ENCODE measurements at places on chromosomes 16 and 17.

DNA sequence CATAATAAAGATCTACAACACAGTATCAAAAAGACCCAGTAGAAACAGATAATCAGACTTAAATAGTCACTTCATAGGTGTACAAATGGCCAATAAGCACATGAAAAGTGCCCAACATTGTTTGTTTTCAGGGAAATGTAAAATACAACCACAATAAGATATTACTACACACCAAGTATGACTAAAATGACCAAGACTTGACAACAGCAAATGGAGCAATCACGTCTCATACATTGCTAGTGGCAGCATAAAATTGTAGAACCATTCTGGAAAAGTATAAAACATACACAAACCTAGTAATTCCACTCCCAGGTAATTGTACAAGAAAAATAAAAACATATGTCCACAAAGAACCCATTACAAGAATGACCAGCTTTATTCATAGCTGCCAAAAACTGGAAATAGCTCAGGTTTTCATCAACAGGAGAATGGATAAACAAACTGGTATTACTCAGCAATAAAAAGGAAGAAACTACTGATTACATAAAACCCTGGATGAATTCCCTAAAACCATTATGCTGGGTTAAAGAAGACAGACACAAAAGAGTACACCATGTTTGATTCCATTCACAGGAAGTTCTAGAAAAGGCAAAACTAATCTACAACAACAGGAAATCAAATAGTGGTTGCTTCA, 85.6 kb downstream of the TTC19 start:
- no peak for DNase-seq

DNA sequence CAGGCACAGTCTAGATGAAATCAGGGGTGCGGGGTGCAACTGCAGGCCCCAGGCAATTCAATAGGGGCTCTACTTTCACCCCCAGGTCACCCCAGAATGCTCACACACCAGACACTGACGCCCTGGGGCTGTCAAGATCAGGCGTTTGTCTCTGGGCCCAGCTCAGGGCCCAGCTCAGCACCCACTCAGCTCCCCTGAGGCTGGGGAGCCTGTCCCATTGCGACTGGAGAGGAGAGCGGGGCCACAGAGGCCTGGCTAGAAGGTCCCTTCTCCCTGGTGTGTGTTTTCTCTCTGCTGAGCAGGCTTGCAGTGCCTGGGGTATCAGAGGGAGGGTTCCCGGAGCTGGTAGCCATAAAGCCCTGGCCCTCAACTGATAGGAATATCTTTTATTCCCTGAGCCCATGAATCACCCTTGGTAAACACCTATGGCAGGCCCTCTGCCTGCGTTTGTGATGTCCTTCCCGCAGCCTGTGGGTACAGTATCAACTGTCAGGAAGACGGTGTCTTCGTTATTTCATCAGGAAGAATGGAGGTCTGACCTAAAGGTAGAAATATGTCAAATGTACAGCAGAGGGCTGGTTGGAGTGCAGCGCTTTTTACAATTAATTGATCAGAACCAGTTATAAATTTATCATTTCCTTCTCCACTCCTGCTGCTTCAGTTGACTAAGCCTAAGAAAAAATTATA, 1.6 kb downstream of the HBA1 start:
- no peak for DNase-seq

DNA sequence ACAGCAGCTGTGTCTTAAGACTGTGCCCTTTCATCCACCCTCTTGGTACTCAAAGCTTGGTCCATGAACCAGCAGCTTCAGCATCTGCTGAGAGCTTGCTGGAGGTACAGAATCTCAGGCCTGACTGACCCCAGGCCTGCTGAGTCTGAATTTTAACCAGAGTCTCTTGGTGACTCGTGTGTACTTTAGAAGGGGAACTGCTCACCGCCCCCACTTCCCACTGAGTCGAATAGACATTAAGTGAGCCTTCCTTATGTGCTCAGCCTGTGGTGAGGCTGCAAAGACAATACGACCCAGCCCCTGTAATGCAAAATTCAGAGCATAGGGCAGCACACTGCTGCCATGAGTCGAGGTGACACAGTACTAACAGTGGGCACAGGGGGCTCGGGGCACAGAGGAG, 662.8 kb downstream of the WWOX start:
- DNase-seq = no peak

DNA sequence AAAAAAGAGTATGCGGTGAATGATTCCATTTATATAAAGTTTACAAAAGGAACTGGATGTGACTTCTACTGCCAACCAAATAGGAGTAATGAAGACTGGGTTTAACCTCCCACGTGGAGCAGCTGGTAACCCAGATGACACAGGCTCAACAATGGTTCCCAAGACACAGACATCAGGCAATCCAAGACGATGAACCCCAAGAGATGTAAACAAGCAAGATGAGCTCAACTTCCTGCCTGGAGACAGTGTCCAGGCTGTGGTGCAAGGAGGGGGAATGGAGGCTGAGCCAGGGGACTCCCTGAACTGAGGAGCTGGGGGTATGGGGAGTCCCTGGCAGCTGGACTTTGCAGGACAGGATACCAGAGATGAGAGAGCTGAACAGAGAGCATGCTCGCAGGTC, 104.7 kb downstream of the LITAF start:
- DNase-seq = no peak

- no peak for DNase-seq
Measured at GRCh38 chr17:40519089-40519775, 17.8 kb upstream of the TNS4 start.

DNA sequence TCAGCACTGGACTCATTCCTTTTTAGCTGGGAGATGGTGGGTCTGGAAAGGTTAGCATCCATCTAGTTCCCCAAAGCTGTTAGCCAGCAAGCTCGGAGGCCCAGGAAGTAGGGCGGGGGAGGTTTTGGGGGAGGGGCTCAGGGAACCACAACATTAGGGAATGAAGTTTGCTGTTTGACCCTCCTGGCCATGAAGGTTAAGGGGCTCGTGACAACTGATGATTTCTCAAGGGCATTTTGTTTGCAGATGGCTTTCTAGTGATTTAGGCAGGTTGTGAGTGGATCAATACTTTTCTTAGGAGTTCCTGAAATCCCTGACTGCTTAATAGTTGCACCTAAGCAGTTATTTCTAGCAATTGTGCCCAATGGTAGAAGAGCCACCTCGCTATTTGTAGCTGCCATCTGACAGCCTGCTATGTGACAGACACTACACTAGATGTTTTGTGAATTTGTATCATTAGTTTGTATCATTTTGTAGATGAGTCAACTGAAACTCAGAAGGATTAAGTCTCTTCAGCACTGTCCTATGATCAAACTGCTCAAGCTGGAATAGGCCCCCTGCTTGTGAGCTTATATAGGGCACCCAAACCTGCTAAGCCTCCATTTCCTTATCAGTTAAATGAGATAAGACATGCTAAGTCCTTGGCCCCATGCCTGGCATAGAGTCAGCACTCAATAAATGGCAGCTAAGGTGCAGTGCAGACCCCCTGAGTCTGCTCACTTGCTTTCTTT, 146.4 kb downstream of the IRX3 start:
- no peak for DNase-seq
